ENCODE measurements at places on chromosomes 6 and 20.

- DNase-seq: no peak
Observed at GRCh38 chr6:29813809-29814208, 13.8 kb upstream of the HLA-G start.

DNA sequence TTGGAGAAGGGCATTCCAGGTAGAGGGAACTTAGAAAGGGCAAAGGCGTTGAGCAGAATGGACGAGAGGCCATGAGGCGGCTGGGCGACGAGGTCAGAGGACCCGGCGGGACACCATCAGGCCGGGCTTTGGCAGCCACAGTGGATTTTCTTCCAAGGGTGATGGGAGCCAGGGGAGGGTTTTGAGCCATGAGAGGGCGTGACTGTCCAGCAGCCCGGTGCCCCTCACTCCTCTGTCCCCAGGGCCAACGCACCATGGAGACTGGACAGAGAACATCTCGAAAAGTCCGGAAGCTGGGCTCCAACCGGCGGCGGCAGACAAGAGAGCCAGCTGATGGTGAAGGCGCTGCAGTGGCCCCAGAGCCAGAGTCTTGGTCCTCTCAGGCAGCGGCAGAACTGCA is 6.4 kb downstream of the RAB44 start:
- peak; percentile 14 for DNase-seq

GRCh38 chr6:108673602-108674001 is 112.9 kb downstream of the FOXO3 start:
- DNase-seq: no peak

GRCh38 chr20:21739161-21739560 is 33.7 kb downstream of the PAX1 start:
- no peak for DNase-seq

Measured in Caco-2 (cell line).